Renal cortical epithelial cell (primary cell): ENCODE measurements at places on chromosomes 13 and 19. TPM values are rescaled to one million over a fixed set of nuclear protein-coding genes. Genes with fewer than 3 reads are reported as not detected.

DNA sequence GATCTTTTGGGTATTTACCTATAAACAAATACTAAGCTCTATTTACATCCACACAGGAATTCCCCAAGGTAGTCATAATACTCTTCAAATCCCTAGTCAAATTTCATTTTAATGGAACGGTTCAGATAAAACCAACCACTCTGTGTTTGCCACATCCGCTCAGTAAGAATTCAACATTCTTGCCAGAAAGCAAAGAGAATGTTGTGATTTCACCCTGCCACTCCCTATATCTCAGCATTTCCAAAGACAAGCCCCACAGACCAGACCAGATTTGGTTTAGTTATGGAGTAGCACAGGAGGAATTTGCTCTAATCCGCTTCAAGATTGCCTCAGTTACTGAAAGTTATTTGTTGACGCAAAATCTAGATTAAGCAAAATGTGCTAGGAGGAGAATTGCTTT is 105.6 kb upstream of the SERP2 start:
- peak; percentile 57 for DNase-seq

DNA sequence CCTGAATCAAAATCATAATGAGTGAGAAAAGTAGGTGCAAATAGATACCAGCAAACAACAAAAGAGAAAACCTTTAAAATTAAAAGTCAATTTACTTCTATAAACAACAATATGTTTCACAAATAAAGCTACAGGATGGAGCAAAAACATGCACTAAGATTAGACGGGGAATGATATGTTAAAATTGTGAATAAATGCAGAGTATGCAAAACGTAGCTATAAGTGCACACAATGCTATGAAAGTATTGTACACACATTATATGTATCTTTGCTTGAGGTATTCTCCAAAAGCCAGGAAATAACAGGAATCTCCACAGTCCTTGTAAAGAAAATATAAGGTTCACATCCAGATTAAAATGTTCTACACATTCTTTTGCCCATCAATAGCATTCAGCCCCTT is 523.9 kb downstream of the EFNB2 start:
- no peak for DNase-seq

DNA sequence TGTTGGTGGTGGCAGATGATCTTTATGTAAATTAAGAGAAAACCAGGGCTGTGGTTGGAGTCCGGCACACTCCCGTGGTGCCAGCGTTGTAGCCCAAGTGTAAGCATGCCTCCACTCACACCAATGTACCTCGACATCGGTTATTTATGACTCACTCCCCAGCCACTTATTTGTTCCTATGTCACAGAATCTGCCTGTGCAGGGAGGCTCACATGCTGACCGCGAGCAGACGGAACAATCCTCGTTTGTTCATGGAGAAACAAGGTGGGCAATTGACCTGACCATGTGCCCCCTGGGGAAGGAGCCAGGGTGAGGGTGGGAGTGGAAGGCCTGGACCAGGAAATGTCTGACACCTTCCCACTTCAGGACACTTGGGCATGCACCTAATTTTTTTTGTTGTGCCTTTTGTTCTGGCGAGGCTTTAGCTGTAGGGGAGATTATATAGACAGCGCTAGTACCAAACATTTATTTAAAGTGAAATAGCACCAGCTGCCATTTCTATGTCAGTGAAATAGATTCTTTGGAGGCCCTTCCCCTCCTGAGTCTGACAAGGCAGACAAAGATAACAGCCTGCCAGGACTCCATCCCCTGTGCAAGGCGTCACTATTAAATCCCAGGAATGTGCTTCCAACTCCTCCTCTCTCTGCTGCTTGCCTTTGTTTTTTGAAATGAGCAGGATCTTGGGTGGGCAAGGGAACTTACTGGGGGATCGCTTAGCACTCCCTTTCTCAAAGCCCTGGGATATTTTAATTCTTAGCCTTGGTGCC is 394.2 kb downstream of the FGF9 start:
- no peak for DNase-seq

DNA sequence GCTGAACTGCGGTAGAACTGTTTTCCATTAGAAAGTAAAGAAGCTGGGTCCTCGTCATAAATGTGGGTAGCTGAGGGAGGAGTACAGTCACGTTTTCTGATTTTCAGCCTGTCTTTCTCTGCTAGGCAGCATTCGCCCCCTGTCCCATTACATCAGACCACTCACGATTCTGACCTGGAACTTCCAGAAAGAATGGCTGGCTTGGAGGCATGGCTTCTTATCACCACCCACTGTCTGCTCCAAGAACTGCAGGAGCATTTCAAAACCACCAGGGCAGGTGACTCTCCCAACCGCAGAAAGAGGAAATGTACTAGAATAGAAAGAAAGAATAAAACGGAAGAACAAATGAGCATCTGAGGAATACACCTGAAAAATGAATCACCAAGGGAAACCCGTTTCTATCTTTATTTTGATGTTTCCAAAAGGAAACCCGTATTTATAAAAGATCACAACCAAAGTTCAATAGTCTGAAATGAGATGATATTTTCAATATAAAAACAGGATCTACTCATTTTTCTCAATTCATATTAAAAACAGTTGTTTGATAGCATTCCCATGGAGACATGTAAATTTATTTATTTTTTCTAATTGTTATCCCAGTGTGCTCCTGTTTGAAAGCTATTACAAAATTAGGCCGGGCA is 22.1 kb upstream of the POMP start:
- peak; percentile 70 for DNase-seq

- no peak for DNase-seq
Observed at GRCh38 chr13:95298169-95298965, 2.9 kb downstream of the ABCC4 start.

DNA sequence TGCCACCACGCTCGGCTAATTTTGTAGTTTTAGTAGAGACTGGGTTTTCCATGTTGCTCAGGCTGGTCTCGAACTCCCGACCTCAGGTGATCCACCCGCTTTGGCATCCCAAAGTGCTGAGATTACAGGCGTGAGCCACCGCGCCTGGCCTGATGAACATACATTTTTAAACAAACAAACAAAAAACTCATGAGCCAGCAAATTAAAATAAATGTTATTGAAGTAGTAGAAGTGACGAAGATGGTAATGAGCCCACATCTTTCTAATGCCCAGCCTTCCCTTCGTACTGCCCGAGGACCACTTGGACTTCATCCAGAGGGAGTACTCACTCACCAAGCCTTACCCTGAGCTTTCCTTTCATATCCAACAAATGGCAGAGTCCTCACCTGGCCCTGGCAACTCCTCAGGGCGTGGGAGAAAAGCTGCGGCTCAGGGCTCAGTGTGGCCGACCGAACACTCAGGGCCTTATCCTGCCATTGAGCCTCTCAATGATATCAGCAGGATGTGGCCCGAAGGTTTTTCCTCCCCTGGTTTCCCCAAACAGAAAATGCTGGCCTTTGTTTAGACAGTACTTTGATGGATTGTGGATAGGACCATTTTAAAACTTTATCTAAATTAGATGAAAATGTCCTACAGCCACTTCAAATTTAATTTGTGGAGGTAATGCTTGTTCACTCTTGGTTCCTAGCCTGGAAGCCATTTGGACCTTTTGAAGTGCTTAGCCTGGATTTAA is 22.8 kb upstream of the ABCC4 start:
- DNase-seq: no peak

GRCh38 chr13:110826861-110827672 is 87.8 kb downstream of the ANKRD10 start:
- no peak for DNase-seq

- DNase-seq: no peak
Observed at GRCh38 chr19:56934438-56935090, 94.0 kb upstream of the PEG3 start.

DNA sequence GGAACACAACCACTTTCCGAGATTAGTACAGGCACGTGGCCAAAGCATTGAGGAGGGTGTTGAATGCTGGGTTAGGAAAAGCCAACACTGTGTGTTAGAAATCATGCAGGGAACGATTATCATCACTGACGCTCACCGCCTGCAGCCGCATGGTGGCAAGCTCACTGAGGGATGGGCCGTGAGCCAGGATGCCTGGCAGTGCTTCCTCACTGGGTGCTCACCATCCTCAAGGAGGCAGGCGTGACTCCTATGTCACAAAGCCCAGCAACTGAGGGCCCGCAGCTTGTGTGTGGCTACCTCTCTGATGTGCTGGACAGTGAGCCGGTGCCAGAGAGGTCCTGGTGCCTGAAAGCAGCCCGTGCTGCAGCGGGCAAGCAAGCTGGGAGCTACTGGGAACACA is 30.4 kb upstream of the TIMM44 start:
- DNase-seq: no peak

- DNase-seq: peak; percentile 36
Observed at GRCh38 chr19:1648920-1649541, 3.4 kb downstream of the TCF3 start.

DNA sequence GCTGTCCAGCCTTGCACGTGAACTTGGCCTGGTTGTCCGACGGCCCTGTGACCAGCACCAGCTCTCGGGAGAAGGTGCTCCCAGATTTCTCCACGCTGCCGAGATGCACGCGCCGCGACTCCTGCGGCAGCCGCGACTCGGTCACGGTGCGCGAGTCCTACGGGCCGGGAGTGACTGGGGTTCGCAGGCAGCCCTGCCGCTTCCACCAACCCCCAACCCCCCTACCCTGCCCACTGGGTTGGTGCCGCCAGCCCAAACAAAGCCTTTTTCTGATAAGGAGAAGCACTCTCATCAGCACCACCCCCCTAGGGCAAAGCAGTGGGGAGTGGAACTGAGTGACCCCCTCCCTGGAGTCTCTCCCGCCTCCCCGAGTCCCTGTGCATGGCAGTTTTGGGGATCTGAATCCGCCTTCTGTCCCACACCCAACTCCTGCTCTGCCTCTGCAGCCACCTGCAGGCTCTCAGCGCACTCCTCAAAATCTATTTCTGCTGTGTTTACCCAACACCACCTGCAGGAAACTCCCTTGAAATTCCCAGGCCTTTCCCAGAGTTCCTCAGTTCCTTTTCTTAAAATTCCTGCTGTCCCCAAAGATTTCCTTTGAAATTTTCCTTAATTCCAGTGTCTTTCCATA is 6.2 kb downstream of the NPHS1 start:
- peak; percentile 6 for DNase-seq

DNA sequence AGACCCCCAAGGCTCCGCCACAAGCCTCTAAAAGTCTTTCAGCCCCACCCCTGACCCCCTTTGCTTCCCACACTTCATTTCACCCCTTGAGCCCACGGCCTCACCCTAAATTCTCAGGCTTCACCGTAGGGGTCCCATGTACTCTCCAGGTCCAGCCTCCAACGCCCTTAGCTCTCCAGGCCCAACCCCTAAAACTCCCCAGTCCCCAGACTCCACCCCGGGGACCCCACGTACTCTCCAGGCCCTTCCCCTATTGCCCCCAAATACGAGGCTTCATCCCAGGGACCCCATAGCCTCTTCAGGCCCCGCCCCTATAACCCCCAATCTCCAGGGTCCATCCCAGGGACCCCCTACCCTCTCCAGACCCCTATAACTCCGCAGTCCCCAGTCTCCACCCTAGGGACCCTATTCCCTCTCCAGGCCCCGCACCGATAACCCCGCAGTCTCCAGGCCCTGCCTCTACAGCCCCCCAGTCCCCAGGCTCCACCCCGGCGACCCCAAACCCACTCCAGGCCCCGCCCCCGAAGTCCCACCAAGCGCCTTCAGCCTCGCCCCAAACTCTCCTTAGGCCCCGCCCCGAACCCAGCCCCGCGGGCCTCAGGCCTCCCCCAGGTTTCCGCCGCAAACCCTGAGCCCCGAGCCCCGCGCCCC is 619 bp downstream of the MED16 start:
- no peak for DNase-seq

- peak; percentile 66 for DNase-seq
Observed at GRCh38 chr19:54439174-54439851, 9.7 kb upstream of the LENG8 start.

DNA sequence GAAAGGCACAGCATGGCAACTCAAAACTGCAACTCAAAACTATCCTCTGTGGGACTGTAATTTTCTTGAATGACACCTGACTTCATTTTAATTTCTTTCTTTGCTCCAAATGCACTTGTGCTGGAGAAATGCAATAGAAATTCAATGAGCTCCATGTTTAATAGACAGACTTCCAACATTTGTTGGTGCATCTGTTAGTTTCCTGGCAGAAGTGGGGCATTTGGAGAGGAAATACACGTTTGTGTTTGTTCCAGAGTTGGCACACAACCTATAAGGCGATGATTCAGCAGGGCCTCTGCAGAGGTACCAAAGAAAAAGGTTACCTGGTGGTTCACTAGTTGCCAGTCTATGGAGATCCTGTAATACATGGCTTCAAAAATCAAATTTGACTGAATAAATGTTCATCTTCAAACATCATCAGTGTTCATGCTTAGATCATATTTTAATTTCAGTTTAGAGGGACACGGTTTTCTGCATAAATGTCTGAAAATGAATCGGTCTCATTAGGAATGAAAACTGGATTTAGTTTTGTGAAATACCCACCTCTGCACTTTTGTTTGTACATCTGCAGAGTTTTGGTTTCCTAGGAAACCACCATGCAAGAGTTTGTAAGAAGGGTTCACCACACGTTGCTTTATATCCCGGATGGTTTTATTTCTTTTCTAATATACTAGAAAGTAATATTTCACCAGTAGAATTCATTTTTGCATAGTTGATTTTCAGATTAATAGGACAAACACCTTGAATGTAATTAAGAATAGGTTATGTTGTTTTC is 21.8 kb upstream of the OBI1 start:
- no peak for DNase-seq

GRCh38 chr13:62176051-62176450 is 760.4 kb upstream of the PCDH20 start:
- DNase-seq: no peak

DNA sequence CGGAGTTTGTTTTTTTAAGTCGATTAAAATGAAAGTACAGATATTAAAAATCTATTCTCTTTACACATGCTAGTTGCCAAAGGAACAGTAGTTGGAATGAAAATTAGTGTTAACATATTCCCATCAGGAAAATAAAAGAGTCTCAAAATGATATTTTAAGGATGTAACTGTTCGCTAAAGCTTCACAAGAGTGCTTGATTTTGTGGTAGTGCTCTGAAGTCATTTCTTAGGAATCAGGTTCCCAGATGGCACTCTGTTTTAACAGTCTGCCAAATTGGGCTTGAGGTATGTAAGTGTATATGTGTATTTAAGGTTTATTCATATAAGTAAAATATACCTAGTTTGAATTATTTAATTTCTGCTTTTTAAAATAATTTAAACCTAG is 128.8 kb downstream of the LMO7 start:
- no peak for DNase-seq

GRCh38 chr19:4304538-4305256 is at the start of gene FSD1:
TSS of gene FSD1 (plus strand) at chr19:4304598. CDS start at chr19:4304747, 149 bp downstream.
- no peak for DNase-seq

GRCh38 chr13:45879666-45880065 is 28.1 kb upstream of the SIAH3 start:
- peak; percentile 74 for DNase-seq

PSG1 gene
- total RNA-seq: 0.35 and 0.70 TPM in 2 replicates

FFAR1 gene
- not detected in 2 replicates for total RNA-seq

VMAC gene
- 5.9 and 6.6 TPM in 2 replicates for total RNA-seq

KLK11 gene
- total RNA-seq: not detected in 2 replicates

PTBP1 gene
- 67.7 and 134 TPM in 2 replicates for total RNA-seq

KCTD12 gene
- 8.7 and 37.5 TPM in 2 replicates for total RNA-seq

ZNF587B gene
- 29.9 and 35.1 TPM in 2 replicates for total RNA-seq

ASPDH gene
- not detected in 2 replicates for total RNA-seq

KCNK6 gene
- total RNA-seq: 8.4 and 25.5 TPM in 2 replicates

FGF22 gene
- 0.10 TPM in 1 of 2 replicates, not detected in the other for total RNA-seq

ZNF587 gene
- 29.0 and 75.3 TPM in 2 replicates for total RNA-seq
